ENCODE measurements at places on chromosomes 7 and 10.

GRCh38 chr7:85641331-85641730, 454.5 kb upstream of the SEMA3D start:
- no peak for DNase-seq

- DNase-seq = no peak
Measured at GRCh38 chr10:49301302-49301701, 2.3 kb downstream of the C10orf71 start.

GRCh38 chr7:4205828-4206227, 476.3 kb upstream of the FOXK1 start:
- DNase-seq = no peak

DNA sequence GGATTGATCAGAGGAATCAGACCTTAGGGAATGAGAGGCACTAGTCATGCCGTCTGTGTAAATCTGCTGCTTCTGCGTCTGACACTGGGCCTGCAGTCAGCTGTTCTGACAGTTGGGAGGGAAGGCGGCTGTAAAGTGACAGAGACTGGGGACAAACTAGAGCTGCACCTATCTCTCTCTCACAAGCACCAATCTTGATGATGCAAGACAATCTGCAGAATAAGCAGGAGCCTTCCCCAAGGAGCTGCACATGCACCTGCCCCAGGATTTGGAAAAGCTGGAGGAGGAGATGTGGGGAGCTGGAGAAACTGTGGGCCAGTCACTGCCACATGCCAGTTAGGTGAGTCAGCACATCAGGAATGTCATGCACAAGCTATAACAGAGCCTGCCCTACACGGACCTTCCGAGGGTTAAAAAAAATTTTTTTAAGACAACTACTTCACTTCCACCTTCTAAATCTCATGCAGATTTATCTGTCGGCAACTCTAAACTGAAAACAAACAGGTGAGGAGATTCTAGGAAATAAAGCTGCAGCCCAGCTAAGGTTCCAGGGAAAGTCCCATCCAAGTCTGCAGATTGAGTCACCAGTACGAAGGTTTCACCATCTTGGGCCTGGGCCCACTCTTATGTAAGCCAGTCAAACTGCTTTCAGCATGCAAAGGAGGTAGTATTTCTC, 39.2 kb downstream of the ENO4 start:
- no peak for DNase-seq

DNA sequence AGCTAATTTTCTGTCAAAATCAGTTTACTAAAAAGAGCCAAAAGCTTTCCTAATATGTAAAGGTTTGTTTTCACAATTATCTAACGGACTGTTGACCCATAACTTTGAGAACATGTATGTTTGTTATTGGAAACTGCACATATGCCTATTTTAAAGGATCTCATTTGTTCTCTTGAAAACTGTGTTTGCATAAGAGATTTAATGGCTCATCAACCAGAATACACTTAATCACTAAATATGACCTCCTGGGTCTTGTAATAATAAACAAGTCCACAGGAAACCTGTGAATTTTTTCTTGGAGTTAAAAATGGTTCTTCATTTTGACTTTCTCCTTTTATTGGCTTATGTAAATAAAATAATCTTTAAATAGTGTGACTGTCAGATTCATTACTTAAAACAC, 48.3 kb upstream of the STEAP1B start:
- no peak for DNase-seq

DNA sequence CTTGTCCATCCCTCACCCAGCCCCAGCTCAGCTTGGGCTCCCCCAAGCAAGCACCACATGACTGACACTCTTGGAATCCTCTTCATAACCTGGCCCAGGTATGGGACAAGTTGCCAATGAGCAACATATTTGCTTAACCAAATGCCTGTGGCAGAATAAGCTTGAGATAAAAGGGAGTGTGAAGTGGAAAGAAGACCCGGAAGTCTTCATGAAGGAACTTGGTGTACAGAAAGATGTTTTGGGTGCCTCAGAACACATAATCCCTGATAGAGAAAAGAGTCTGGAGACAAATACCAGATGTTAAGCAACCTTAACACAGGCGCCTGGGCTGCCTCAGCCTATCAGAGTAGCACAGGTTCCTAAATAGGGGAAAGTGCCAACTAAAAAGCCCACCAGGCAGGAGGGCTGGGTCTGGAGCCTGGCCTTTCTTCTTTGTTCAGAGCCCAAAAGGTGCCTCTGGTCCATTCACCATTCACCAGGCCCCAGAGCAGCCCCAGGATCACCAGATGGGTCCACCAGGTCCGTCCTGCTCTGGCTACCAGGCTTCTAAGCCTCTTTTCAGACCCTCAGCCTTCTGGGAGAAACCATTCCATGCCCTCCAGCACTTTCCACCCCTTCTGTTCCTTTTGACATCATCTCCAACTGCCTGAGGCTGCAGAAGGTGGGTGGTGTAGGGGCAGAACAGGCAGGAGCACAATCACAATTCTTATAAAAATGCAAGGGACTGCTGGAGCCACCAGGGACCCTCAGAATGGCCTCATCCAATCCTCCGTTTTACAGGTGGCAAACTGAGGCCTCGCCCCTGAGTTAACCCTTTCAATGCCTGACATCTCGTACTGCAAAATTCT, 22.6 kb downstream of the KCNMA1 start:
- DNase-seq = no peak

DNA sequence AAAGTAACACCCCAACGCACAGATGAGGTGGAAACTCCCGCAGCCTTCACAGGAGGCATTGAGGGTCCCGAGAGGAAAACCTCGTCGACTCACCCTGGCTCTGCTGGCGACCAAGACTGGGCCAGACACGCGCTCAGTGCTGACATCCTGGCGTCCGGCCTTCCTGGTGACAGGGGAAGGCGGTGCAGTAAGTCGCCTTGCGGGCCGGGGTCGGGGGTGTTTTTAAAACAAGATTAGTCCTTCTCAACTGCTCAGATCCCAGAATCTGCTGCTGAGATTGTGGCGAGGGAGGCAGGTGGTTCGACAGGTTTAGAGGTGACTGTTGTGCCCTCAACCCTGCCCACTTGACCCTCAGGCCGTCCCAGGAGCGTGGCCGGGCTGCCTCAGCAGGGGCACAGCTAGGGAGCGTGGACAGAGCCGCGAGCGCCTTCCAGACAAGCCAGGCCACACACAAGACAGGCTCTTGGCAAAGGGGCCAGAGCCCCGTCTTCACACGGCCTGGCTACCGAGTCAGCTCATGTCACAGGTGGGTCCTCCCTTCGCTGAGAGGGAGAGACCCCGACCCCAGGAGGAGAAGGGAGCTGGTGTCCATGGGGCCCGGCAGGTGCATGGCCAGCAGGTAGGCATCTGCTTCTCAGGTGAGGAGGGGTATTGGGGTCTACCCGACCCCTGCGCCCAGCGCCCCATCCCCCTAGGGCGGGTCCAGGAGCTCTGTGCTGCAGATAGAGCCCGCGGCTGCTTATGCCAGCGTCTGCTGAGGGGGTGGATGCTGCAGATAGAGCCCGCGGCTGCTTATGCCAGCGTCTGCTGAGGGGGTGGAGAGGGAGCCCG, 81.6 kb downstream of the DNAJB6 start:
- no peak for DNase-seq

DNA sequence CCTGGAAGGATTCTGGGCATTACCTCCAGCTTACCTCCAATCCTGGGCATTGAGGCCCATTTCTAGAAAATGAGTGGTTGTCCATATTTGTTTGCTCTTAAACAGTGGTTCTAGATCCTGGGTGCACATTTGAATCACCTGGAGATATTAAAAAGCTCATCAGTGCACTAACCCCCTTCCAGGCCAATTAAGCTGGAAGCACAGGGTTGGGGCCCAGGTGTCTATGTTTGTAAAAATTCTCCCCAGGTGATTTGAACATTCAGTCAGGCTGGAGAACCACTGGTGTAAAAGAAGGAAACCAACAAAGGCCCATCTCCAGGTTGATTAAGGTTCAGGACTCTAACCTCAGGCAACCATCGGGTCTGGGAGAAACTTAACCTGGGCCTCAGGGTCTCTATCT, 102.6 kb upstream of the NANOS1 start:
- DNase-seq = no peak

DNA sequence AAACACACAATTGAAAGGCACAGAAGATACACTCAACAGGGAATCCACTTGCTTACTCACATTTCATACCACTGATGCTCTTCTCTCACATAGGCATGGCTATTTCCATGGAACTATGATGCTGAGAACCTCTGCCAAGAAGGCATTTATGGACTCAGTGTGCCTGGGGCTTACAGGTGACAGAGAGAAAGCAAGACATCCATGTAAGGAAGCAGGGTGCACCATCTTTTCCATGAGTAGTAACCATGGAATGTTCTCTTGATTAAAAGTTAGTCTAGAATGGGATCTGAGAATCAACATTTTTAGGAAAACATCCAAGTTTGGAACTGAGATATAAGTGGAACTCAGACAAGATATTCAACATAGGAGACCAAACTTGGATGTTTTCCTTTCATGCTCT, 52.5 kb upstream of the MACC1 start:
- DNase-seq = no peak

DNA sequence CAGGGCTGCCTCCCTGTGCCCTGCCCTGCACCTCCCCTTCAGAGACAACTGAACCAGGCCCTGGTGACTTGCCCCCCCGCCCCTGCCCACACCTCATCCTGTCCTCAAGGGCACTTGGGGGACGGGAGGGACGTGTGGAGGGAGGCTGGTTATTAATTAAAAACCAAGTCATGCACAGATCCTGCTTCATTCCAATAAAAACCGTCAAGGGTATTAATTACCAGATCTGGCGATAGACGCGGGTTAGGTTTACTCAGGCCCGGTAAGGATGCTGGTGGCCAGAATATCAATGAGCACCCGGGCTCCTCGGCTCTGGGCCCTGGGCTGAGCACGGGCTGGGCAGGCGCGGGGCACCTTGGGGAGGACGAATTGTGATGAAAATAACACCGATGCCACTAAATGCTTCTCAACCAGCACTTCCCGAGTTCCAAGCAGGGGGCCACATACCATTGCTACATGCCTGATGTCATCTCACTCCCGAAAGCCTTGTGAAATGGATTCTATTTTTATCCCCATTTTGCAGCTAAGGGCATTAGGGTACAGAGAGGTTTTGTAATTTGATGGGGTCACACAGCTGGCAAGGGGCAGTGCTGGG, 24.5 kb upstream of the GTF2IRD1 start:
- DNase-seq = no peak

GRCh38 chr7:81869670-81870069, 99.8 kb upstream of the HGF start:
- no peak for DNase-seq

DNA sequence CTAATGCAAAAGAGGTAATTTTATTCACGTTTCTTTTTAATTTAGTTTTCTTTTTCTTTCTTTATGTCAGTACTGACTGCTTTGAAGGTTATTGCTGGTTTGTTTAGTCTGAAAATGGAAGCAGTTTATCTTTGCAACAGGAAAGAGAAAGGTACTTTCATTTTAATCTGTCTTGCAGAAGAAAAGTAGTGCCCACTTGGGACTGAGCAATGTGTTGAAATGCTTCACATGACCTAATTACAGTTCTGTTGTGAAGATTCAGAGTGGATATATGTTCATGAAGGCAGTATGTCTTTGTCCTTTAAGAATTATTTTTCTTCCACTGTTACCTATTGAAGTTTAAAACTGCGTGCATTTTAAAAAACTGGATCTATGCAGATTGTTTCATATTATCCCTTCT, 80.1 kb downstream of the ANKIB1 start:
- DNase-seq = no peak

- no peak for DNase-seq
Measured at GRCh38 chr10:8617792-8618191, 563.3 kb downstream of the GATA3 start.

DNA sequence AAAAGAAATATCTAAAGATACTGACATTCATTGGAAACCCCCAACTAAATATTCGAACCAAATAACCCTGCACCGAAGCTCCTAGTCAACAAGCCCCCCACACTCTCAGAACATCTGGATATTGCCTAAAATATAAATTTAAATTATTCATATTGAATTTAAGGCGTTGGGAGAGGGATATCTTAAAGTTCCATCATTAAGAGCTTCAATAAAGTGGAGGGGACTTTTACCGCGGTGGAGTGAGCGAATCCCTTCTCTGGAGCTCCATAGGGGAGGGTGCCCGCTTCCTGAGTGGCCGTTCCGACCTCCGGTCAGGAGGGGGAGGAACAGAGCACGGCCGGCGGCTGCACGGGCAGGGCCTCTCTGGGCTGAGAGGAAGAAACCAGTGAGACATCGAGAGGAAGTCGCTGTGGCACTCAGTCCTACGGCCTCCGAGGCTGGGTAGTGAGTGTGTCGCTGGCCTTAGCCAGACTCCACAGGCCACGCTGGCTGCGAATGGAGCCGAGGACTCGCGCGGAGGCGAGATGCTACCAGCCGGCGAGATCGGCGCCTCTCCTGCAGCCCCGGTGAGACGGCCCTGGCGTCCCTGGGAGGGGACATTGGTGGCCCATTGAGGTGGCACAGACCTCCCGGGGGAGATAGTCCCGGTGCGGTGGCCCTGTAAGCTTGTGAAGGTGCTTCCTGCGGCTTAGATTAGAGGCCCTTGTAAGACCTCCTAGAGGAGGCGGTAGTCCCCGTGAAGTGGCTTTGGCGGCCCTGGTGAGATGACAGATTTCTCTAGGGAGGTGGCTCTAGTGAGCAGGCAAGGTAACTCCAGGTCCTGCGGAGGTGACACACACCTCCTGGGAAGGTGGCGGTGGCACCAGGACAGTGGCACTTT, at the start of gene RINT1:
TSS of gene RINT1 (plus strand) at position 410 of the 880 bp plus-strand sequence. CDS start at position 525, 115 bp downstream.
- peak; percentile 78 for DNase-seq

GRCh38 chr10:97887399-97887798, 37.8 kb downstream of the GOLGA7B start:
- DNase-seq = no peak

GRCh38 chr10:61548364-61548763, 95.2 kb upstream of the TMEM26 start:
- no peak for DNase-seq

- no peak for DNase-seq
Measured at GRCh38 chr7:33964417-33965182, 59.3 kb downstream of the BMPER start.

DNA sequence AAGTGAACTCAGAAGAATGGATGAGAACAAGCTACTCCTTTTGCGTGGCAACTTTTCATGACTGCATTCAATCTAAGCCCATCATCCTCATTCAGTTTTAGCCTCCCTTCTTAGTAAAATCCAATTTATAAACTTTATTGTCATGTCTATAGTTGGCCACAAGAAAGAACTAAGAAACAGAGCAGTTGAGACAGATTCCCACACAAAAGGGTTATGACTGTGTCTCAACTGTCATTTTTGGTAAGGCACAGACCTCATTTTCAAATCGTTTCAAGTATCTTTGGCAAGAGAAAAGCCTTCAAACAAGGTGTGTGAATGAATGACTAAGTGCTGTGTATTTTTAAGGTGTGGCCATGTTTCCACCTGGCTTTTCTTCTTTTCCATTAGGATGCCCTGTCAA, 84.2 kb upstream of the CREB5 start:
- DNase-seq = no peak

GRCh38 chr7:96663457-96663856, 46.2 kb downstream of the SEM1 start:
- no peak for DNase-seq
